ENCODE measurements at places on chromosomes 2 and 18. TPM values are rescaled to one million over a fixed set of nuclear protein-coding genes. Genes with fewer than 3 reads are reported as not detected.

GRCh38 chr2:19462256-19462645 lies 103.8 kb upstream of the OSR1 start:
- H3K4me1 ChIP-seq: peaks cover 14% of the 10 kb centered on the region
- peak overlapping the region; percentile 36 for H3K27ac ChIP-seq

DNA sequence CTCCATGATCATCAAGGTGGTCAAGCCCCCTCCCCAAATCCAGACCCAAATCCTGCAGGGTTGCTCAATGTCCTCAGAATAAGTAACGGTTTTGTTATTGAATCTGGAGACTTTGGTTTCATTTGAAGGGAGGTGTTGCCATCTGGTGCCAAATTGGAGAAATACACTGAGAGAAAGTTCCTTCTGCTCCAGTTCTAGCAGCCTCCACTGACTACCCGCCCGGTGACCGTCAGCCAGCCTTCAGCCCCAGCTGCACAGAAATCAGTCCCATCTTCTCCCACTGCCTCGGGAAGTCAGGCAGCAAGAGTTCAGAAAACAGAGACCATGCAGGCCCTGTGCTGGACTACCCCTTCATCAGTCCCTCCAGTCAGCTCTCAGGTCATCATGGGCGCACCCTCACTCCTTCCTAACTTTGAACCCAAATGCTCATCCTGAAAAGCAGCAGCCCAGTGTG lies 38.7 kb downstream of the PKDCC start:
- H3K36me3 ChIP-seq: no peaks in the 10 kb centered on the region
- DNase-seq: no peak
- no peaks in the 10 kb centered on the region for H3K4me1 ChIP-seq
- H3K27me3 ChIP-seq: no peaks in the 10 kb centered on the region
- no peak overlapping the region for H3K27ac ChIP-seq
- no peak overlapping the region for H3K4me3 ChIP-seq

DNA sequence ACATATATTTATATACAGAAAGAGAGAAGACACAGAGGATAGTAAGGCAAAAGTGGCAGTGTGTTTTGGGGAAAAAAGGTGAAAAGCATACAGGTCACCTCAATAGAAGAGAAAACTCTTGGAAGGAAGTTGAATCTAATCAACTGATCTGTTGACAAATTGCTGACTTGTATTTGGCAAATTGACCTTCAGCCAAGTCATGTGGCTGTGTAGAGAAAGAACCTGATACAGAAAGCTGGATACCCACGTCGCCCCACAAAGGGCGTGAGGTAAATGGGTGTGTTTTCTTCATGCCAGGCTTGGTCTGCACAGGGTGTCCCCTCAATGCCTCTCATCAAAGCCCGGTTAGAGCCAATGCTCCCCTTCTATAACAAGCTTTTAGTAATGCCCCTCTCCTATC lies 230.0 kb upstream of the KLHL29 start:
- H3K4me3 ChIP-seq: no peak overlapping the region
- H3K27ac ChIP-seq: no peak overlapping the region
- no peak for DNase-seq

- DNase-seq: no peak
- H3K4me1 ChIP-seq: peaks cover 13% of the 10 kb centered on the region
- no peak overlapping the region for H3K4me3 ChIP-seq
- H3K27me3 ChIP-seq: no peaks in the 10 kb centered on the region
Observed at GRCh38 chr2:23478933-23479683, 94.1 kb downstream of the KLHL29 start.

DNA sequence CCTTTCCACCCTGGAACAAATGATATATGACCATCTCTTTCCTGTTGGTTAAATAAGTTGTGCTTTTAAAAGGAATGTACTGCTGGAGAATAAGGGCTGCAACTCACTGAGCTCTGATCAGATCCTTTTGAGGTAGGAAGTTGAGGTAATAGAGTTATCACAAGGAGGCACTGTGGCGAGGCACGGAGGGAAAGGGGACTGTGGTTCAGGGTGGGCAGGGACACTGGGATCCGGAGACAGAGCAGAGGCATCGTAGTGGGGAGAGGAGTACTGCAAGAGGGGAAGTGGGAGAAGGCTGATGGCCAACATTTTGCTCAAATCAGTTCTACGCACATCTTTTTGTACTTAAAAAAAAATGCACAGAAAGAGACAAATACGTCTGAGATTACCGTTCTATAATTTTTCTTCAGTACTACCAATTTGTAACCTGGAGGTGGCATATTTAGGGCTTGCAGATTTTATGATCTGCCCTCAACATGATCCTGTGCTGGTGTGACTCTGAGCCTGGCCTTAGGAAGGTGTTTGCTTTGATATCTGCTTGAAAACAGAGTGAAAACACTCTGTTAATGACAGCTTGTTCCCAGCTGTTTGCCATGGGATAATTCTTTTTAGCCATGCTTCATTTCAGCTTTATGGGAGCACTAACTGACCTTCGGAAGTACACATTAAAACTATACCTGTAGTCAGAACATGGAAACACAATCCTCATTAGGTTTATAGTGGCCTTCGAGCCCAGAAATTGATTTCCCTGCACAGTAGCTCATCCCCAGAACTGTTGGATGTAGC lies 168.1 kb downstream of the KCNE4 start:
- no peaks in the 10 kb centered on the region for H3K36me3 ChIP-seq
- H3K27me3 ChIP-seq: no peaks in the 10 kb centered on the region
- DNase-seq: no peak
- H3K4me1 ChIP-seq: peaks cover 5% of the 10 kb centered on the region
- H3K4me3 ChIP-seq: no peak overlapping the region
- no peak overlapping the region for H3K27ac ChIP-seq

GRCh38 chr2:126849486-126849885 lies 49.2 kb upstream of the TEX51 start:
- no peaks in the 10 kb centered on the region for H3K4me1 ChIP-seq
- H3K27me3 ChIP-seq: no peaks in the 10 kb centered on the region
- DNase-seq: no peak
- H3K27ac ChIP-seq: no peak overlapping the region
- no peak overlapping the region for H3K4me3 ChIP-seq

- H3K27me3 ChIP-seq: no peaks in the 10 kb centered on the region
- peaks cover 61% of the 10 kb centered on the region for H3K4me1 ChIP-seq
- no peaks in the 10 kb centered on the region for H3K36me3 ChIP-seq
- no peak overlapping the region for H3K4me3 ChIP-seq
- DNase-seq: no peak
Observed at GRCh38 chr18:23228102-23229061, 93.1 kb downstream of the CABLES1 start.

DNA sequence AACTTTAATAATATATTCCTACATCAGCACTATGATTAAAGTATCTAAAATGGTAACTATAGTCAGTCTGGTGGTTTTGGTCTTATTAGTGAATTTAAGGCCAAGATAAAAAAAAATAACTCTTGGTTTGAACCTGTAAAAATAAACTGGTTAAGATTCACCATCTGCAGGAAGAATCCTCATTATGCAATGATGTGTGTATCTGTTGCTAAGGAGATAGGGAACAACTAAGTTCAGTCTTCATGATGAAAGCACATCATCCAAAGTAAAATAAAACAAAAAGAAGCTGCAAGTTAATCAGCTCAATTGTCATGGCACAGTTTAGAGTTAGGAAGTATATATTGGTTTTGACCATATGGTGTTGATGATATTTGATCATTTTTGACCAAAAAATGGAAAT lies 466.0 kb downstream of the NYAP2 start:
- H3K36me3 ChIP-seq: no peaks in the 10 kb centered on the region
- no peaks in the 10 kb centered on the region for H3K4me1 ChIP-seq
- no peak overlapping the region for H3K4me3 ChIP-seq
- no peak for DNase-seq
- H3K27me3 ChIP-seq: no peaks in the 10 kb centered on the region

GRCh38 chr18:39051013-39051412 lies 1485.4 kb upstream of the CELF4 start:
- H3K36me3 ChIP-seq: no peaks in the 10 kb centered on the region
- no peak overlapping the region for H3K27ac ChIP-seq
- H3K4me3 ChIP-seq: no peak overlapping the region
- no peak for DNase-seq
- H3K27me3 ChIP-seq: no peaks in the 10 kb centered on the region

DNA sequence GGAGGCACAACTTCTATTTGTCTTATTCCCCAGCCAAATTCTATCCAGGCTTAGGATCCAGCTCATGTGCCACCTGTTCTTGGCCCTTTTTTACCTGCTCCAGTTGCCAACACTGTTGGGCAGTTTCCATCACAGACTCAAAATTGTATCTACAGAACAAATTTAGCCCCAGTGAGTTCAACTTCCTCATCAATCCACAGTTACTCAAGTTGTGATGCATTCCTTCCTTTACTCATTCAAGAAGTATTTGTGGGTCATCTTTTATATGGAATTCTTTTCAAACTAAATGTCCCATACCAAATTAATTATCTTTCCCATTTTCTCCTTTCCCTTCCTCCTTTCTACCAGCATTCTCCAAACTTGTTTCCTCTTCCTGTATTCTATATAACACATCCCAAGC lies 12.7 kb upstream of the DDX18 start:
- H3K36me3 ChIP-seq: no peaks in the 10 kb centered on the region
- no peak for DNase-seq
- no peaks in the 10 kb centered on the region for H3K4me1 ChIP-seq
- H3K27me3 ChIP-seq: peaks cover 33% of the 10 kb centered on the region
- no peak overlapping the region for H3K4me3 ChIP-seq
- no peak overlapping the region for H3K27ac ChIP-seq

GRCh38 chr2:109601783-109602182 lies 12.0 kb downstream of the SEPTIN10 start:
- H3K27ac ChIP-seq: no peak overlapping the region
- H3K4me1 ChIP-seq: peaks cover 39% of the 10 kb centered on the region
- DNase-seq: no peak
- H3K27me3 ChIP-seq: no peaks in the 10 kb centered on the region

- no peaks in the 10 kb centered on the region for H3K4me1 ChIP-seq
- no peak overlapping the region for H3K4me3 ChIP-seq
- no peak overlapping the region for H3K27ac ChIP-seq
- no peaks in the 10 kb centered on the region for H3K27me3 ChIP-seq
- DNase-seq: no peak
Observed at GRCh38 chr2:163142618-163143017, 304.1 kb upstream of the KCNH7 start.

DNA sequence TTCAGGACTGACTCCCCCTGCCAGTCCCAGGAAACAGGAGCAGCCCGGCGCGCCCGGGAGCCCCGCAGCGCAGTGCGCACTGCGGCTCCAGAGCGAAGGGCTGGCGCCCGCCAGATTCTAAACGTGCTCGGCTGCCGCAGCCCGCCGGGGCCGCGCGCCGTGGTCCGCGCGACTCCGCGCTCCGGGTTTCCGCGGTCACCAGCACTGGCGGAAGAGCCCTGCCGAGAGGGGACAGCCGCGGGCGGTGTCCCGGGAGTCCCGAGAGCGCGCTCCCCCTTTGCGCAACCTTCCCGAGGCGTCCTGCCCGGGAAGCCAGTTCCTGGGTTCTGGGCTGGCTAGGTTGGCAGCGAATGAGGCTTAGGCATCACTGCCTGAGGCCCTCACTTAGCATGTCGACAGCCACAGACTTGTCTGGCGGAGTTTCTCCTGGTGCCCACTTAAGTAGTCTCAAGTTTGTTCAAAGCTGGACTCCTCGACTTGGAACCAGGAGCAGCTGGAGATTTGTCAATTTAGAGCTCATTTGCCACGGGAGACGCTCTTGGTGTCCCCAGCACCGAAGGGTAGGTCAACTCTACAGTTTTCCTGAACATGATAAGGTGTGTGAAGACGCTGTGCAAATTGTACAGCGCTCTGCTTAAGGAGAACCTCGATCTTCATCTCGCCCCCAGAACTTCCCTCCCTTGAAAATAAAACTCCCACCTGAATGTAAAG lies 1.5 kb upstream of the VSNL1 start:
- H3K27ac ChIP-seq: peak overlapping the region; percentile 56
- no peaks in the 10 kb centered on the region for H3K36me3 ChIP-seq
- peaks cover 20% of the 10 kb centered on the region for H3K4me1 ChIP-seq
- peak overlapping the region; percentile 60 for H3K4me3 ChIP-seq
- H3K27me3 ChIP-seq: peaks cover 3% of the 10 kb centered on the region
- peak; percentile 77 for DNase-seq

GRCh38 chr2:142714600-142714999 lies 162.9 kb upstream of the KYNU start:
- no peak overlapping the region for H3K27ac ChIP-seq
- no peak overlapping the region for H3K4me3 ChIP-seq
- no peaks in the 10 kb centered on the region for H3K4me1 ChIP-seq
- H3K36me3 ChIP-seq: no peaks in the 10 kb centered on the region
- H3K27me3 ChIP-seq: no peaks in the 10 kb centered on the region

- H3K4me1 ChIP-seq: peaks cover 4% of the 10 kb centered on the region
- H3K4me3 ChIP-seq: peak overlapping the region; percentile 84
- H3K27me3 ChIP-seq: no peaks in the 10 kb centered on the region
- peak overlapping the region; percentile 97 for H3K27ac ChIP-seq
- no peaks in the 10 kb centered on the region for H3K36me3 ChIP-seq
Observed at GRCh38 chr18:813172-814071, 1.4 kb upstream of the YES1 start.

DNA sequence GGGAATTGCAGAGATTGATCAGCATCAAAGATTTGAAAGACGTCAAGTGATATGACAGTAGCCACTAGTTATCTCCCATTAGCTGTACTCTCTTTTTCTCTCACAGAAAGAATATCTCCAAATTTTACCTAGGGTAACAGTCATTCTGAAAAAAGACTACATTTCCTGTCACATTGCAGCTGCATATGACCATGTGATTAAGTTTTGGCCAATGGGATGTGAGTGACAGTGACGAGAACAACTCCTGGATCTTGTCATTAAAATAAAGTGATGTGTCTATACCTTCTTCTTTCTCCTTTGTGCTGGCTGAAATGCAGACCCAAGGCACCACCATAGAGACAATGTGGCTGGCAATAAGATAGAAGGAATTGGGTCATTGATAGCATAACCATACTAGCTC lies 10.5 kb upstream of the NEUROD1 start:
- no peak overlapping the region for H3K27ac ChIP-seq
- peaks cover 22% of the 10 kb centered on the region for H3K27me3 ChIP-seq
- no peak for DNase-seq
- H3K4me1 ChIP-seq: no peaks in the 10 kb centered on the region
- no peaks in the 10 kb centered on the region for H3K36me3 ChIP-seq
- no peak overlapping the region for H3K4me3 ChIP-seq

GRCh38 chr2:68908392-68908970 lies 37.3 kb upstream of the BMP10 start:
- H3K4me3 ChIP-seq: no peak overlapping the region
- no peak overlapping the region for H3K27ac ChIP-seq
- peak; percentile 81 for DNase-seq

GRCh38 chr18:7459851-7460770 lies 107.0 kb upstream of the PTPRM start:
- DNase-seq: peak; percentile 77
- no peaks in the 10 kb centered on the region for H3K27me3 ChIP-seq
- peak overlapping the region; percentile 14 for H3K4me3 ChIP-seq

- DNase-seq: peak; percentile 91
- H3K27me3 ChIP-seq: no peaks in the 10 kb centered on the region
- H3K4me1 ChIP-seq: peaks cover 24% of the 10 kb centered on the region
- no peaks in the 10 kb centered on the region for H3K36me3 ChIP-seq
- no peak overlapping the region for H3K4me3 ChIP-seq
- peak overlapping the region; percentile 73 for H3K27ac ChIP-seq
Observed at GRCh38 chr2:71935262-71935848, 212.3 kb downstream of the CYP26B1 start.

Gene GFPT1
- total RNA-seq: 14.5 TPM

Gene TWIST2
- 74.9 TPM for total RNA-seq

Gene DNER
- 9.8 TPM for total RNA-seq

Gene RDH14
- total RNA-seq: 45.7 TPM

Gene SCG2
- 16.8 TPM for total RNA-seq

Gene CD28
- 1.1 TPM for total RNA-seq

Gene PMAIP1
- not detected for total RNA-seq

Gene GYPC
- total RNA-seq: 123 TPM

Gene DSG4
- total RNA-seq: not detected

Gene ALK
- total RNA-seq: 1.5 TPM

Gene UPP2
- not detected for total RNA-seq

Measured in sigmoid colon (tissue), 7 donors.